ENCODE measurements at places on chromosomes 1 and 21.

GRCh38 chr1:96513136-96513535, 208.4 kb upstream of the PTBP2 start:
- DNase-seq, result no peak

- no peak for DNase-seq
Observed at GRCh38 chr1:109827466-109827865, 63.7 kb upstream of the EPS8L3 start.

DNA sequence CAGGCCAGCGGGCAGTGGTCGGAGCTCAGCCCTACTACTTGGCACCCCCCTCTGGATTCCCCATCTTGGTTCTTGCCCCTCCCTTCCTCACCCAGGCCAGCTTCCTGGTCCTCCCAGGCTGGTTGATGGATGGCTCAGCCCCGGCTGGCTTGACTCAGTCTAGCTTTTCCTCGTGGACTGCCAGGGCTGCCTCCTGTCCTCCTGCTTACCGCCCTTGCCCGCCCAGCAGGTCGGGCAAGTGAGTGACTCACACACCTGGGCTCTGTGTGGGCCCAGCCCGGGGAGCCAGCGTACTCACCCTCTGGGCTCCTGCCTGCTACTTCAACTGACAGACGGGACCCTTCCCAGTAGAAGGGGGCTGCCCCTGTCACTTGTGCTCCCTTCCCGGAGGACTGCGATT, 19.5 kb upstream of the ARHGEF10L start:
- no peak for DNase-seq

DNA sequence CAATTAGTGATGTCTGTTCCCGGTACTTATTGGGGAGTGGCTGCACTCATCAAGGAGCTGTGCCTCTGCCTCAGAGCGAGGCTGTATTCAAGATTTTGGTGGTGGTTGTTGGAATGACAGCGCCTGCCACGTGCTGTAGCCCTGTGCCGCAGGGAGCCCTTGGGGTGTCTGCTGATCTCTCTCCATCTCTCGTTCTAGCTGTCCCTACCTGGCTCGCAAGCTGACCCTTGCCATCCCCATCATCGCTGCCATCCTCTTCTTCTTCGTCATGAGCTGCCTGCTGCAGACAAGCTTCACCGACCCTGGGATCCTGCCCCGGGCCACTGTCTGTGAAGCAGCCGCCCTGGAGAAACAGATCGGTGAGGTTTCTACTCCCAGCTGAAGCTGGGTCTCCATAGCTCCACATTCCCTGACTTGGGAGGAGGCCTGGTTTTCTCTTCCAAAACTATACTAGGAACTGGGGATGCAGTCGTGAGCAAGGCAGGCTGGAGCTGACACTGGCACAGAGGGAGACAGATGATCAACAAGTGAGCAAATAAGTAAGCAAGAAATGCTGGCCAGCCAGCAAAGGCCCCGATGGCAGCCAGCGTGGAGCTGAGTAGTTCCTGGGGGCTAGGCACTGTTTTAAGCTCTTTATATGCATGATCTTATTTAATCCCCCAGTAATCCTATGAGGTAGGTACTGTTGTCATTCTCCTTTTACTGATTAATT, 5.9 kb downstream of the ZDHHC18 start:
- DNase-seq, result no peak

DNA sequence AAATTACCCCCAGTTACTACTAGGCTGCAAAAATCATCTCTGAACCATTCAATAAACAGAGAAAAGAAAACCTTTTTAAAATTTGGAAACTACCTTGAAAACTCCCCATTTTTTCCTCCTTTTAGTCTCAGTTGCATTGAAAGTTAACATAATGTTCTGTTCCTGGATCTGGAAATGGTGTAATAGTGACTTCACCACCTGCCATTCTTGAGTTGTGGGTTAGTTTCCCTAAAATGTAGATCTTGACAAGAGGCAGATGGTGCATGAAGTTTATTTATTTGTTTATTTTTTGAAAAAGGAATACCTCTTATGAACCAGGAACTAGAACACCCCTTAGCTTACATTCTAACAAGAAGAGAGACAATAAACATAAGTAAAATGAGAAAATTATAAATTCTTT, 72.8 kb downstream of the ATF6 start:
- no peak for DNase-seq

- DNase-seq, result no peak
Observed at GRCh38 chr1:171468120-171468750, 17.1 kb upstream of the PRRC2C start.

DNA sequence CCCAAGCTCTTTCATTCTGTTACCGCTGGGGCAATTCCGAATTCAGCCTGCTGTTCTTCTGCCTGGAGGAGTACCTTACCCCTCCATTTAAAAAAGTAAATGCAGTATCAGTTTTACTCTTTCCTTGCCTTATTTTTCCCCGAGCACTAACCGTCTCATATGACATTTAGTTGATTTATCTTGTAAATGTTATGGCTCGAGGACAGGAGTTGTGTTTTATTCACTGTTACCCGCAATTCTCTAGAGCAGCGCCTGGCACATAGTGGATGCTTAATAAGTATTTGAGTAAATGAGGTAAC, 425 bp upstream of the TADA1 start:
- DNase-seq, result no peak

Data from activated T-cell treated with anti-CD3 and anti-CD28 coated beads, Interleukin-2, amount 50 U/mL, for 48 hours (primary cell).